ENCODE measurements at places on chromosomes 16 and 17.

DNA sequence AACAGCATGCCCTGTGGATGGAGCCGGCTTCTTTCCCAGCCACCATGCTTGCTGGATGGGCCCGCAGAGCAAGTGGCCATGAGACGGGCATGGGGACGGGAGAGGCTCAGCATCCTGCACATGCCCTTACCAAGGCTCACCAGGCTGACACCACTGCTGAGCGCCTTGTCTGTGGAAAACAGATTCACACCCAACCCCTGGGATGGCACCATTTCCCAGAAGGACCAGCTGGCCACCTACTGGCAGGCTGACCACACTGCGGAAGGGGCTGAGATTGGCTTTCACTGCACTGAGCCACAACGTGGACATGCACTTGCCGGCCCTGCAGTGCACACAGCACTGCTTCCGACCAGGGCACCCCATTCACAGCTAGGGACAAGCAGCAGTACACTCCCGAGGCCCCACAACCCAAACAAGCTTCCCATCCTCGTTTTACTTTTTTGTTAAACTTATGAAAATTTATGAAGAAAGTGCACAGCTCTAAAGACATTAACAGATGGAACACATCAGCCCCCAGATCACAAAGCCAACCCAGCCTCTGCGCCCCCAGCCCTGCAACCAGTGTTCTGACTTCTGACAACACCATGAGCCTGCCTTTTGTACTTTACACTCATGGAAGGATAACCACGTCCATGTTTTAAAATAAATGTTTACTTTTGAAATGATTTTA, 13.9 kb upstream of the KRTAP17-1 start:
- DNase-seq, result no peak

DNA sequence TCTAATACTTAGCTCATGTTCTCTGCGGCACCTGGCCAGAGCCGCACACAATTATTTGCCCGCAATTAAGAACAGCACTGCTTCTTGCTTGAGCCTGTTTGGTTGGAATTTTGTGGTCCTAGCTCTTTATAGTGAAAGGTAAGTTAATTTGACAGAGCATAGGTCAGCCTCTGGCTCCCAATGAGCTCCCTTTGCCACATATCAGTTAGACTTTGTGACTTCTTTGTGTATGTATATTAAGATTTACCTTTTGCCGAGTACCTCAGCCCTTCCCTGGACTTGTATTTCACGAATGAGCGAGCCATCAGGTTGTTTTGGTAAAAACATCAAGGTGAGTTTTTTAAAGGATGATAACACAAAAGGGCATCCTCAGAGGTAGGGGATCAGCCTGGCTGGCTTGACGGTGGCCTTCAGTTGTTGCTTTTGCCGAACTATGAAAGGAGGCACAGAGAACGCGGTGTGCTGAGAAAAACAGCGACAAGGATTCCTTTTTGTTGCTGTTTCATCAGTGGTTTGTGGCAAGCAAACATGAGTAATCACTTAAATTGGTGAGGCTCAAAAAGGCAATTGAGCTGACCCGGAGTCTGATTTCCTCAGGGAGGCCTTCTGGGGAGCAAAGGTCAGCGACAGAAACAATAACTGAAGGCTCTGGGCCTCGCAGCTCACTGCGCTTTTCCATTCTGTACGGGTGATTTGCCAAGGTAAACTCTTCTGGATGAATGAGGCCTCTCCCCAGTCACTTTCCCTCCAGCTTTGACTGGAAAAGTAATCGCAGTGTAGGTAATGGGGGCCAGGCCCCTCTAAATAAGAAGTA, 163.6 kb downstream of the HS3ST3A1 start:
- DNase-seq, result no peak

DNA sequence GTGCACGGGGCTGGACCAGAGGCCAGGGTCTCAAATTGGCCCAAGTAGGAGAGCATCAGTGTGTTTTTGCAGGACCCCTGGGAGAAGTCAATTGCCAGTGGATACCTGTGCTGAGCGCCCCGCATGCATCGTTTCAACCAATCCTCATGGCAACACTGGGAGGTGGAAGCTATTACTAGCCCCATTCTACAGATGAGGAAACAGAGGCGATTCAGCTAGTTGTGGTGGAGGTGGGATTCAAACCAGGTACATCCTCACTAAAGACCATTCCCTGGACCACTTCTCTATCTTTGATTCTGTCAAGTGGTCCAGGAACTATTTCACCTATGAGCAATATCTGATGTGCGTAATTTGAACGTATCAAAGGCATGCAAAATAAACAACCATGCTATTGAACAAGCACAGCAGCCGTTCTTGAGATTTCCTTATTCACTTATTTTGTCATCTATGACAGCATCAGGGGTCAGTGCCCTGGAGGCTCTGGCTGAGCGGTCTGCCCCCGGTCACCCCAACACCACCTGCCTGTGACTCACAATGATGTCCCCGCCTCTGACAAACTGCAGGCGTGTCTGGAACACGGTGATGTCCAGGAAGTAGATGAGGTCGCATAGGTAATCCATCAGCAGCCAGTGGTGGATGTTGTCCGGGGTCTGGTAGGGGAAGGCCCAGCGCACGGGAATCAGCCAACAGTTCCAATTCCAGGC, 54.0 kb downstream of the CNGB1 start:
- no peak for DNase-seq

DNA sequence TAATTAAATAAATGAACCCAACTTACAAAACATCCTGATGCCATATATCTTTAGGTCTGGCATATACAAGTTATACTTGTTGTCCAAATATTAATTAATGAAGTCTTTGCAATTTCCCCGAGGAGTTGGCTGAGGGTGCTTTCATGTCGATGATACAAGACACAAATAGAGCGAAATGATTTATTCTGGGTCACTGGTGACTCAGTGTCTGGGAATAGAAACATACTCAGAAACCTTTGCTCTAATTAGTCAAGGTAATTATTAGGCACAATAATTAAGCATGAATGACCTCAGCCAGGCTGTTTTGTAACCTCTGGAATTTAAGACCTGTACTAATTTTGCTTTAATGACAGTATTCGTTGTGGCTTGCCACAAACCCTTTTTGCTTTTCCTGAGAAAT, 37.0 kb upstream of the HAPSTR1 start:
- no peak for DNase-seq

DNA sequence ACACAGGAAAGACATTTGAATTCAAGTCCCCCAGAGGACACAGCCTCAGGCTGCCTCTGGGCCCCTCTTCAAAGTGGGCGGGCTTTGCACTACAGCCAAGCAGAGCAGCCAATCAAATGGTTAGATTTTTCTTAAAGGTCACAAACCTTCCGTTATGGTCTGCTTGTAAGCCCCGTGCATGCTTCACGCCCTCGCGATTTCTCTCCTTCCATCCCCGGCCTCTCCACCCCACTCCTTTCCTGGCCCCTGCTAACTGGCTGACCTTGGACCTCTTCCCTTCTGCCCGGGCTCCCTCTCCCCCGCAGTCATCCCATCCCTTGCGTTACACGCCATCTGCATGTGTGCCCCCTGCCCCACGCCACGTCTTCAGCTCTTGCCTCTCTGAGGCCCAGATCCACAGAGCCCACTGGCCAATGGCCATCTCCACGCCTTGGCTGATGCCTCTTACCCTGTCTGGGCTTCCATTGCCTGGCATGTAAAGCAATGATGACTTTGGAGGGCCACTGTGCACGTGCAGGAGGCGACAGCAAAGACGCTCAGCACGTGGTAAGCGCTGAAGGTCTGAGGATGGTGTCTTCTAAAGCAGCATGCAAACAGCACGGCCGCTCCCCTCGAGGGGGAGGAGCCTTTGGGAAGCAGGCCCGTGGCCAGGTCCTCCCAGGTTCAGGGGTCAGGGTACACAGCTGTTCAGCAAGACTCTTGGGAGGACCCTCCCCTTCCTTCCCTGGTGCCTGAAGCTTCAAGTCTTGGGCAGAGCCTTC, 86.8 kb downstream of the ZDHHC7 start:
- no peak for DNase-seq
